Kidney (tissue), 22 donors: ENCODE measurements at places on chromosomes 5 and 9.

DNA sequence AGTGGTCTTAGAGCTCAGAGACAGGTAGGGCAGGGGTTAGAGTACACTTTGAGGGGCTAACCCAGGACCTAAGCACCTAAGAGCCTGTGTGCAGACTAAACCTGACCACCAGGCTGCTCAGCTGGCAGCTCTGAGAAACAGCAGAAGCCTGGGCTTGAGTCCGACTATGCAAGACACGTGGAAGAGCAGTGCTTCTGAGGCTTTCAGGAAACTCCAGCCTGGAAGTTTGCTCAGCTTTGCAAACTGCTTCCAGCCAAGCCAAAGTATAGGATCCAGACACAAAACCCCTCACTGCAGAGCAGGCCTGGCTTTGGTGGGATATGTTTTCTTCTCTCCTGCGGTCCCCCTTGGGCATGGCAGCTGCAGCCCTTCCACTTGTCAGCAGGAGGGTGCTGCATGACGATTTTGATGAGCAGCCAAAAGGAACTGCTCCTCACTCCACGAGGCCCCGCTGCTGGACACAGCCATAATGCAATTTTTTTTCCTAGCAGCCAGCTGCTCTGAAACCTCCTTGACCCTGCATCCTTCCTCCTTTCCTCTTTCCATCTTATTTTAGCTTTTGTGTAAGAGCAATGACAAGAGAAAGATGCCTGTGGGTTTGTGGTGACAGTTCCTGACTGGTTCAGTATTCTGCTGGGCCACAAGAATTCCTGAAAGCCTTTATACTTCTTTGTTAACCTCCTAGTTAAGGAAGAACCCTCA is 123.1 kb downstream of the LIFR start:
- DNase-seq, result peak; percentile 83

- no peak for DNase-seq
Observed at GRCh38 chr9:82367929-82368328, 379.4 kb downstream of the SPATA31D1 start.

DNA sequence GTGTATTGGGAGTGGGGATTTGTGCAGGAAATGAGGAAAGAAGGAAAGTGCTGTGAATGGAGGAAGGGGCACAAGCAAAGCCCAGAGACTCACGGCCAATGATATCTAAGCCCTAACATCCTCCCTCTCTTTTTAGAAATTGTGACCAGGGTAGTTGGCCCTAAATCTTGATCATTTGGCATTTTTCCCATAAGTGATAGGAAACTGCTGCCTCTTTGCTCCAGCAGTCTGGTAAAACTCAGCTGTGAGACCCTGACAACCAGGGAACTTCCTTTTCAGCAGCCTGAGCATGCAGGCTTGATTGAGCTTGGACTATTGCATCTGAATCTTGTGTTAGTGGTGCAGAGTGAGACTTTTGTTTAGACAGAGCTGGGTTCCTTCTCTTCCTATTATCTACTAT is 9.6 kb upstream of the ADRB2 start:
- DNase-seq, result peak; percentile 76

GRCh38 chr5:5533927-5534326 is 111.5 kb downstream of the ICE1 start:
- DNase-seq, result no peak

DNA sequence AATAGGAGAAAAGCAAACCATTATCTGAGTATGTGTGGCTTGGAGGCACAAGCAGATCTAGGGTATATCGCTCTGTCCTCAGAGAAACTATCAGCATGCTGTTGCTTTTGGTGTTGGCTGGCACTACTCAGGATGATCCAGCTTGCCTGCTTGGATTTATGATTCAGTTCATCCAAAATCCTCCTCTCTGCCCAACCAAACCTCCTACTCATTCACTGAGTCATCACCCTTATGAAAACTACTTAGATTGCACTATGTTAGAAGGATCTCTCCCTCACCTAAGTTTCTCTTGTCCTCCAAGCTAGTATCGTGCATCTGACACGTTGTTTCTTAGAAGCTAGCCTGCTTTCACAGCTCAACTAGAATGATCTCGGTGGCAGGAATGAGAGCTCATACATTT is 14.2 kb upstream of the ZBED3 start:
- DNase-seq, result no peak

GRCh38 chr5:34699155-34700077 is 43.3 kb downstream of the RAI14 start:
- DNase-seq, result no peak

GRCh38 chr5:88426441-88426840 is 157.8 kb upstream of the TMEM161B start:
- no peak for DNase-seq

- peak; percentile 16 for DNase-seq
Observed at GRCh38 chr5:66848749-66849641, 252.8 kb downstream of the MAST4 start.

- peak; percentile 5 for DNase-seq
Observed at GRCh38 chr5:60978968-60979367, 34.0 kb downstream of the NDUFAF2 start.

DNA sequence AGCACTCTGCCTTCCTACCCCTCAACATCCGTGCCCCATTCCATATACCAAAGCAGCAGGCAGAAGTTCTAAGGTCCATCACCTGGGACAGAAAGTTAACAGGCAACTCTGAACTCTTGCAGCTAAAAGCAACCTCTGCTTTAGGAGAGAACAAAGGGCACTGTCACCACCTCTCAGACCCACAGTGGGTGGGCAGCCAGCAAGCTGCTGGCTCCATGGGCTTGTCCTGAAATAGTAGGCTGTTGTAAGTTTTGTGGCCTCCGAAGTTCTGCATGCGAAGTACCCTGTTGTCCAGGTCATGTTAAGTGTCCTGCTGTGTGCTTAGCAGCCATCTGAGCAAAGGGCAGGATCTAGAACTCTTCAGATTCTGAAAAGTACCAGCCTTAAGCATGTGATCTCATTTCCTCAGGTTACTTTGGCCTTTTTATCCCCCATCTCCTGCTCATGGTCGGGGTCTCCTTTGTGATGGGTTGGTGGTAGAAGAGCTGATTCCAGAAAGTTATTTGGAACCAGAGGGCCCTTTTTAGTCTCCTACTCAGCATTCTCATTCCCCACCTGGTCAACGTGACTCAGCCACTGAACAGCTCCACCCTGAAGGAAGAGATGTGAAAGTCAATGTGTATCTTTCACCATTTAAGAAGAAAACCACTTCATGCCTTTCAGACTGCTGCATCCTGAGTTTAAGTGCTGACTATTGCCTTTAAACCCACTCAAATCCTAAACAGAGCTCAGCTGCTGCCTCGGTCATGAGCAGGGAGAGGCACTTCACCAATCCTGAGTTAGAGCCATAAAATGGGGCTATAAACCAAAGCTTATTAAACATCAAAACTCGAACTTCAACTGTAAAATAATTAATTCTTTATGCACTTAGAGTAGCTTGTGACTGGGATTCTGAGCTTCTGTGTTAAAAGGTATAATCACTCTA is 121.4 kb downstream of the DPYSL3 start:
- no peak for DNase-seq

DNA sequence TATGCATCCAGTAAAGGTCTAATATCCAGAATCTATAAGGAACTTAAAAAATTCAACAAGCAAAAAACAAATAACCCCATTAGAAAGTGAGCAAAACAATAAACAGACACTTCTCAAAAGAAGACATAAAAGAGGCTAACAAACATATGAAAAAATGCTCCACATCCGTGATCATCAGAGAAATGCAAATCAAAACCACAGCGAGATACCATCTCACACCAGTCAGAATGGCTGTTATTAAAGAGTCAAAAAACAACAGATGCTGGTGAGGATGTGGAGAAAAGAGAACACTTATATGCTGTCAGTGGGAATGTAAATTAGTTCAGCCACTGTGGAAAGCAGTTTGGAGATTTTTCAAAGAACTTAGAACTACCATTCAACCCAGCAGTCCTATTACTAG is 86.1 kb downstream of the WWC1 start:
- DNase-seq, result no peak

- no peak for DNase-seq
Observed at GRCh38 chr5:74664551-74664950, 20.5 kb upstream of the HEXB start.

- DNase-seq, result no peak
Observed at GRCh38 chr9:98084396-98084795, 27.9 kb downstream of the NANS start.

DNA sequence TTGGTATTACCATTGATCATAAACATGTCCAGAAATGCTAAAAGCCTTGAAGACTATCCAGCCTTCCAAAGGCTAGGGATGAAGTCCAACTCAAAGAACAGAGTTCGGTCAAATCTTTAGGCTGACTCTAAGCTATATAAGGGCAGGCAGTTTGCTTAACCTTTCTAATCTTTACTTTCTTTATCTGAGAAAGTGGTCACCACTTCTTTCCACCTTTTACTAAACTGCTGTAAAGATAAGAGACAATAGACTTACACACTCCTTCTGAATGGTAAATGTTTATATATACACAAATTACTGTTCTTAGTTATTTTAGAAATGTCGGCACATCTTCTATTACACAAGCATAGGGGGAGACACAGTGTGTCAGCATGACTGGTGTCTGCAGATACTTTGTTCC is 100.4 kb downstream of the NREP start:
- DNase-seq, result no peak

DNA sequence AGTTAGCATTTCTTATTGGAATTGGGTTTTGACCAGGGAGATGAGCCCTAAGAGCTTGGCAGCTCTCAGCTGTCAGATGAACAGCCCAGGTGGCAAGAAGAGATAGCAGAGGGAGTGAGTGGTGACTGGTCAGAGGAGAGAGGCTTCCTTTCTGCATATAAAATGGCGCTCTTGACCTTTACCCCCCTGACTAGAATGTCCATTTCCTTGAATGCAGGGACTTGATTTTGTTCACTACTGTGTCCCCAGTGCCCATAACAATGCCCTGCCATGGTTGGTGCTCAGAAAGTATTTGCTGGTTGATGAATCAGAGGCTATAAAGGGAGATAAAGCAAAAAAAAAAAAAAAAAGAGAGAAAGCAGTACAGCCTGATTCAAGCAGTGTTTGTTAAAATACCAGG is 7.2 kb downstream of the CHMP5 start:
- no peak for DNase-seq

- no peak for DNase-seq
Observed at GRCh38 chr5:171129308-171129707, 179.7 kb upstream of the TLX3 start.

DNA sequence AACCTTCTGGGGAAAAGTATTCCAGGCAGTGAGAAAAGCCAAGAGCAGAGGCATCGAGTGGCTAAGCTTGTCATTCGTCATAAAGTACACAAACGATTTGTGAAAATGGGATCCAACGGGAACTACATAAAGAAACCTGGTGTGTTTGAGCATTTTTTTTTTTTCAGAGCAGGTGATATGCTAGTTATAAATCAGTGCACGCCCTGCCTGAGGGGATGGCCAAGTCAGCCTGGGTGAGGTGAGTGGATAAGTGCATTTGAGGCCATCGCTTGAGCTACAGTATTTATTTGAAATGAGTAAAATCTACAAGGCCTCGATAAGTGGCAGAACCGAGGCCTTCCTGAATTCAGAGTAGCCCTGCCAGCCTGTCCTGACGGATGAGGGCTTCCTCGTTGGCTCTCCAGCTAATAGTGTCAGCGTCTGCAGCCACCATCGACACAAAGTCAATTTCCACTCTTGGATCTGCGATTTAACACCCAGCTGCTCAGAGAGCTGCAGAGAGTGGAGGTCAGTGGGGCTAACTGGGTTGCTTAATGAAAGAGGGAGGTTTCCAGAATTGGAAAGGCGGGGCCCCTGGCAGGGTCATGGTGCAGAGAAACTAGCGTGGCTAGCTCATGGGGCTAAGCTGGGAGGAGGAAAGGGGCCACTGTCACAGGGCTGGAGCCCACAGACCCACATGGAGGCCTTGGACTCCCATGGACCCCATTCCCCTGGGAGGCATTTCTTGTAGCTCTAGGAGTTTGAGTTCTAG is 27.3 kb downstream of the PPARGC1B start:
- no peak for DNase-seq

DNA sequence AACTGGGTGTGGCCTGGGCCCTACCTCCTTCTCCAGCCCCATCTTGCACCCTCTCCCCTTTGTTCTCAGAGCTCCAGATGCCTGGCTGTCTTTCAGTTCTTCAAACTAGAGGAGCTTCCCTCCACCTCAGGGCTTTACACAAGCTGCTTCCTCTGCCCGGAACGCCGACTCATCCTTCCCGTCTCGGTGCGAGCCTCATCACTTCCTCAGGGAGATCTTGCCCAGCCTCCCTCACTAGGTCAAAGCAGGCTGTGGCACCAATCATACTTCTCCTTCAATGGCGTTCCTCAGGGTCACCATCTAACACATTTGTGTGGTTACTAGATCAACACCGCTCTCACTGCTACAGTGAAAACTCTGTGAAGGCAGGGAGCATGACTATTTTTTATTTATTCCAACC is 56.2 kb upstream of the ZSWIM6 start:
- no peak for DNase-seq

GRCh38 chr5:112372543-112372942 is 46.5 kb downstream of the EPB41L4A start:
- no peak for DNase-seq

GRCh38 chr5:167348980-167349379 is 942.5 kb upstream of the WWC1 start:
- DNase-seq, result no peak

- no peak for DNase-seq
Observed at GRCh38 chr5:74765929-74766328, 988 bp downstream of the GFM2 start.

GRCh38 chr9:76817489-76817888 is 53.3 kb downstream of the PCA3 start:
- DNase-seq, result no peak

- DNase-seq, result no peak
Observed at GRCh38 chr9:89695441-89695891, 90.7 kb downstream of the GADD45G start.

- DNase-seq, result no peak
Observed at GRCh38 chr5:140222416-140222815, 47.4 kb downstream of the CYSTM1 start.

GRCh38 chr9:120393386-120394057 is 186.4 kb downstream of the CDK5RAP2 start:
- no peak for DNase-seq

DNA sequence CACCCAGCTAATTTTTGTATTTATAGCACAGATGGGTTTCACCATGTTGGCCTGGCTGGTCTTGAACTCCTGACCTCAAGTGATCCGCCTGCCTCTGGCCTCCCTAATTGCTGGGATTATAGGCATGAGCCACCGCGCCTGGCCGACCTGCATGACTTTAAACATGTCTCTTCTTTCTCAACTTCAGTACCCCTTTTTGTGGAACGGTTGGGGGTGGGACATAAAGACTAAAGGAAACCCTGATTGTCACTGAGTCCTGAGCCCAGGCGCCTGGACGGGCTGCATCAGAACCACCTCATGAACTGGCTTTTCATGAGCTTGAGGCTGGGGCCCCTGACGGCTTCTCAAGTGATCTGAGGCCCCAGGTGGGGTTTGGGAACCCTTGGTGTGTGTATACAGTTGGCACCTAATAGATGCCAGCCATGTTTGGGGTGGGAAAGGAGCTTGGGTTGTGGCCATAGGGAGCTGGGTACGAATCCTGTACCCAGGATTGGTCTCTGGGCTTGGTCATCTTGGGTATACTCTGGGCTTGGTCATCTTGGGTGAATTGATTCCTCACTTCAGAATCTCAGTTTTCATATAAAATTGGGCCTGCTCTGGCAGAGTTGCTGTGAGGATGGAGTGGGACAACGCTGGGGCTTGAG is 2.2 kb downstream of the GRK6 start:
- DNase-seq, result no peak
